ENCODE measurements at places on chromosomes 12 and 14. TPM values are rescaled to one million over a fixed set of nuclear protein-coding genes. Genes with fewer than 3 reads are reported as not detected.
A peak's percentile ranks its signal among the peaks of the same experiment; 100 is the strongest.

DNA sequence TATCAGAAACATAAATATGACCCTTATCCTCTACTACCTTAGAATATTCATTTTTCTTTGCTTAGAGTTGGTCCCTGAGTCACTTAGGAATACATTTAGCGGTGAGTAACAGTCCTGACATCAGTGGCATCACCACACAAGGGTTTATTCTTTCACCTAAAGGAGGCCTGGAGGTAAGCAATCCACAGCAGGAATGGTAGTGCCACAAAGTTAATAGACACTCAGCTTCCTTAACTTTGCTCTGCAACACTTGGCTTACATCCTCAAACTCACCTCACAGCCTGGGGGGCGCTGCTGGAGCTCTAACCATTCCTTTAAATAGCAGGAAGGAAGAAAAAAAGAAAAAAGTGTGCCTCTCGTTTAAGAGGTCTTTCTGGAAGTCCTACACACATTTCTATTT, 29.1 kb downstream of the BBOF1 start:
- peak; percentile 6 for DNase-seq
- no peaks in the 10 kb centered on the region for H3K27me3 ChIP-seq
- no peak overlapping the region for H3K27ac ChIP-seq
- no peak overlapping the region for H3K4me3 ChIP-seq

DNA sequence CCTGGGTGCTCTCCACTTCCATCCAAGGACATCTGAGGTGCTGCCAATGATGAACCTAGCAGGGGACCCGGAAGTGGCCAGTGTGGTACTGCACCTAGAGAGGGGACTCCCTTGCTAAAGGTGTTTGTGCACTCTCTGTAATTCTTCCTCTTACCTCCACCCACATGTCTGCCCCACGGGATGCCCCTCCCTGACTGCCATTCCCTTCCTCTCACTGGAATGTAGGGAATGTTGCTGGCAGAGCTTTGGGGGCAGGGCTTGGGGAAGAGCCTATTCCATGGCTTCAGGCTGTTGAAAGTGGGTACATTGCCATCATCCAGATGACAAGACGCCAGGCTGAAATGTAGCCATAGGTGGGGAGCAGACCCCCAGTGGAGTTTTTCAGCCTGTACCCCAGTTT, 153.2 kb downstream of the SMOC1 start:
- H3K4me3 ChIP-seq, result no peak overlapping the region
- H3K27me3 ChIP-seq, result no peaks in the 10 kb centered on the region
- DNase-seq, result no peak
- no peaks in the 10 kb centered on the region for H3K36me3 ChIP-seq
- no peak overlapping the region for H3K27ac ChIP-seq

DNA sequence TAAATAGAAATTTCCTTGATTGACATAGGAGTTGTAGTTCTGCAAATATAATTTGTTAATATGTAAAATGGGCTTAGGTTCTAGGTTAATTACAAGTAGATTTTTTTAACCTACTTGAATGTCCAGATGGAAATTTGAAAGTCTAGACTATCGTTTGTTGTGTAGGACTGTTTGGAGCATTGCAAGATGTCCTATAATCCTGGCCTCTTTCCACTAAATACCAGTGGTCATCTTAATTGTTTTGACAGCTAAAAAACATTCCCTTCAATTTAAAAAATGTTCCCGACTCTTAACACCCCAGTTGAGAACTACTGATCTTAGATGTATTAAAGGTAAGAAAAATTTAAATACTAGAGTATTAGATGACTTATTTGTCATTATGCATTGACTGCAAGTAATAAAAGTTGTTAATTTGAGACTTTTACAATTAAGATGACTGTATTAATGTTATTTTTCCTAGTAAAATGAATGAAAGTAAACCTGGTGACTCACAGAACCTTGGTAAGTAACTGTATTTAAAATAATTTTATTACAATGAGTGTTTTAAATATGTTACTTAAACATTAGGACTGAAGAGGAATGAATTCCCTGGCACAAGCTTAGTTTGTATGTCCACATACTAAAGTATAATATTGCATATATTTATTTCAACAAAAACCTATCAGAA, 21.8 kb downstream of the G2E3 start:
- H3K27me3 ChIP-seq, result no peaks in the 10 kb centered on the region
- no peak overlapping the region for H3K27ac ChIP-seq
- H3K36me3 ChIP-seq, result no peaks in the 10 kb centered on the region
- peaks cover 5% of the 10 kb centered on the region for H3K4me1 ChIP-seq
- DNase-seq, result no peak

DNA sequence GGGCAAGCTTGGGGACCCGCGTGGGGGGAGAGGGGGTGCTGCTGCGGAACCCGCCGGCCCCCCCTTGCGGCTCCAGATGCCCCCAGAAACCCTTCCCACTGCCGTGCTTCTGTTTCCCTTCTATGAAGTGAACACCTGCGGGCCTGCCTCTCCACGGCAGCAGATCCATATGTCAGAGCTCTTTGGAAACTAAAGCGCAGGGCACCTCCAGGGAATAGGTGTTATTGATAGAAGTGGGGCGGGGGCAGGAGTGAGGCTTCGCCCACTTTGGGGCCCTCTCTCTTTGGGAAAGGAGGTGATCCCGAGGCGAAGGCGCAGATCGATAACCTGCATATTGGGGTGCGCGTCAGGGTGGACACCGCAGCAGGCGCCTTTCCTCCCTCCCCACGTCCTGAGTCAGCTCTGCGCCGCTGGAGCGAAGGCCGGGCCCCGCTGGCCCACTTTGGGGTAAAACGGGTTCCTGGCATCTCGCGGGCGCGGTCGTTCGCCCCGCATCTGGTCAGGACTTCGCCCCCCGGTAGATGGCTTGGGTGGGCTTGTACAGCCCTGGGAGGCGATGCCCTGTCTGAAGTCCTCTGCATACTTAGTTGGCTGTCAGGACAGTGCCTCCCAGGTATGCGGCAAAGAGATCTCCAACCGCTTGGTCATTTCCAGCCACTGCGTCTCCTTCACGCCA, 524 bp downstream of the KMT5A start:
- H3K4me1 ChIP-seq, result peaks cover 8% of the 10 kb centered on the region
- no peaks in the 10 kb centered on the region for H3K36me3 ChIP-seq
- H3K4me3 ChIP-seq, result peak overlapping the region; percentile 39
- DNase-seq, result peak; percentile 38
- no peaks in the 10 kb centered on the region for H3K27me3 ChIP-seq

GRCh38 chr12:31890295-31891285, 68.6 kb upstream of the RESF1 start:
- no peaks in the 10 kb centered on the region for H3K4me1 ChIP-seq
- H3K36me3 ChIP-seq, result no peaks in the 10 kb centered on the region
- H3K27ac ChIP-seq, result no peak overlapping the region
- no peaks in the 10 kb centered on the region for H3K27me3 ChIP-seq
- no peak for DNase-seq
- no peak overlapping the region for H3K4me3 ChIP-seq

DNA sequence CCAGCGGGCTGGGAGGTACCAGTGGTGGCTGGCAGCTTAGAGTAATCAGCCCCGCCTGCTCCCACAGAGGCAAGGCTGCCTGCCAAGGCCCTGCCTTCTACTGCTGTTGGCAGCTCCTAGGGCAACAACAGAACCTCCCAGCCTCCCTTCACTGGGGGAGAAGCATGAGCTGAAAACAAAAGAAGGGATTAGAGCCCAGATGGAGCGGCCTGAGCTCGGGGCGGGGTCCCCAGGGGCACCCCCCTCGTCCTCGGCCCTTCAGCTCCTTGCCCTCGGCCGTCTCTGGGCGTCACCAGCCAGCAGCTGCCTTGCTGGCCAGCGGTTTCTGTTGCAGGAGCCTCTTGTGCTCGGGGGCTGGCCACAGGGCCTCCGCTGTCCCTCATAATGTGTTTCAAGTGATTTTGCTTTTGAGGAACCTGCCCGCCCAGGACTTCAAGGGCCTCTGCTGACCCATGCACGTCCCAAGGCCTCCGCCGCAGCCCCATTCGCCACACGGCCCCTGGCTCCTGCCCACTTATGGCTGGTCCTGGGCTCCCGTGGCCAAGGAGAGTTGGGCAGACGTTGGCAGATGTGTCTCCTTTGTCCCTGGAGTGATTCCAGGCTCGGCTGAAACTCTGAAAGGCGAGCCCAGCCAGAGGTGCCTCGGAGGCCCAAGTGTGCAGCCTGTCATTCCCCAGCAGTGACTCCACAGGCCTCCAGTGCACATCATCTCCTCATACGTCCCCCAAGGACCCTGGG, 49.7 kb downstream of the PSMA6 start:
- no peaks in the 10 kb centered on the region for H3K36me3 ChIP-seq
- H3K27ac ChIP-seq, result peak overlapping the region; percentile 78
- H3K4me3 ChIP-seq, result no peak overlapping the region
- no peaks in the 10 kb centered on the region for H3K27me3 ChIP-seq
- peak; percentile 85 for DNase-seq
- H3K4me1 ChIP-seq, result peaks cover 25% of the 10 kb centered on the region

- no peak overlapping the region for H3K27ac ChIP-seq
- peaks cover 14% of the 10 kb centered on the region for H3K4me1 ChIP-seq
- H3K36me3 ChIP-seq, result no peaks in the 10 kb centered on the region
- peak; percentile 6 for DNase-seq
- H3K27me3 ChIP-seq, result peaks cover 5% of the 10 kb centered on the region
- H3K4me3 ChIP-seq, result no peak overlapping the region
These were observed 1.8 kb downstream of the GPR162 start for GRCh38 chr12:6823182-6824084.

DNA sequence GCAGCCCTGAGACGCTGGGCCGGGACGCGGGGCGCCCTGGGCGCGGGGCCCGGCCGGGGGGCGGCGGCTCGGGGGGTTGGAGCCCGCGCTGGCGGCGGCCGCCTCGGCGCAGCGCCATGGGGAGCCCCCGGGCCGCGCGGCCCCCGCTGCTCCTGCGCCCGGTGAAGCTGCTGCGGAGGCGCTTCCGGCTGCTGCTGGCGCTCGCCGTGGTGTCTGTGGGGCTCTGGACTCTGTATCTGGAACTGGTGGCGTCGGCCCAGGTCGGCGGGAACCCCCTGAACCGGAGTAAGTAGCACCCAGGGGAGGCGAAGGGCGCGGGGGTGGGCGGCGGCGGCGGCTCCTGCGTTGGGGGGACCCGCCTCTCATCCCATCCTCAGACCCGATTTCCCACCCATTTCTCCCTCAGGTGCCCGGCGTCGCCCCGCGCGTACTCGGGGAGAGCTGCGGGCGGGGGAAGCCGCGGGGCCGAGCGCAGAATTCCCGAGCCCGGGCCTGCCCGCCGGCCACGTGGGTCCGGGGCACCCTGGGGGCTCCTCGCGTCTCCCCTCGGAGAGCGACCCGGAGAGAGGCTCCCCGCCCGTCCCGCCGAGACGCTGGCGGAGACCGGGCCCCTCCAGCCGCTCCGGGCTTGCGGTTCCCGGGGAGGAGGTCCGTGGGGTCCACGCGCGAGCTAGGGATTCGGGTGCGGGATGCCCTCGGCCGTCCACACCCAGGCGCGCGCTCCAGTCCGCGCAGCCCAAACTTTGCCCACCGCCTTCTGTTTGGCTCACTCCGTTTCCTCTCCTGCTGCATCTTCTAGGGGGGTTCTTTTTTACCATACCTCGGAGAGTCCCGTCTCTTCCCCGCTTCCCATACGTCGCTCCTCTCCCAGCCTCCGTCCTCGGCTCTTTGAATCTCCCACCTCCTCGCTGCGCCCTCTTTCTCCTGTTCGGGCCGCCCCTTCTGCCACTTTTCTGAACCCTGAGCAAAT, 807 bp downstream of the B4GALNT3 start:
- no peaks in the 10 kb centered on the region for H3K36me3 ChIP-seq
- peak overlapping the region; percentile 29 for H3K27ac ChIP-seq
- peaks cover 44% of the 10 kb centered on the region for H3K27me3 ChIP-seq

GRCh38 chr12:127150028-127150427, 1116.9 kb upstream of the TMEM132C start:
- H3K4me3 ChIP-seq, result no peak overlapping the region
- H3K27ac ChIP-seq, result no peak overlapping the region
- DNase-seq, result no peak
- H3K27me3 ChIP-seq, result no peaks in the 10 kb centered on the region

- no peaks in the 10 kb centered on the region for H3K4me1 ChIP-seq
- no peaks in the 10 kb centered on the region for H3K27me3 ChIP-seq
- H3K4me3 ChIP-seq, result no peak overlapping the region
- no peak for DNase-seq
- H3K36me3 ChIP-seq, result no peaks in the 10 kb centered on the region
These were observed 338.1 kb upstream of the SEL1L start for GRCh38 chr14:81871706-81872105.

DNA sequence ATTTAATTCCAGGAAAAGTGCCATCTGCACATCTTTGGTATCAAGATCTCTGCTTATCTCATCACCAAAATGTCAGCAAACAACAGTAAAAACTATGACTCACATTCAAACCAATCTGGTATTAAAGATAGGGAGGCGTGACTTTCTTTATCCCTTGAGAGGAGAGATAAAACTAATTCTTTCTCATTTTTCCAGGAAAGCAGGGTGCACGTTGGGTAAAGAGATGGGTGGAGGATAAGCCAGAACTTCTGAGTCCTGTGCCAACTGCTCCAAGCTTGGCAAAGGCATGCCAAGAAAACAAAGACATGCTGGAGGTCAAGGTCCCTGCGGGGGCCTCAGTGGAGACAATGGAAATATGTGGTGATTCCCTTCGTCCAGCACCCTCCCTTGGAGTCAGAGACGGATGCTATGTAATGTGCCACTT, 225.8 kb upstream of the PLXNC1 start:
- no peaks in the 10 kb centered on the region for H3K36me3 ChIP-seq
- no peak overlapping the region for H3K4me3 ChIP-seq
- H3K27ac ChIP-seq, result no peak overlapping the region
- no peaks in the 10 kb centered on the region for H3K4me1 ChIP-seq
- H3K27me3 ChIP-seq, result no peaks in the 10 kb centered on the region

DNA sequence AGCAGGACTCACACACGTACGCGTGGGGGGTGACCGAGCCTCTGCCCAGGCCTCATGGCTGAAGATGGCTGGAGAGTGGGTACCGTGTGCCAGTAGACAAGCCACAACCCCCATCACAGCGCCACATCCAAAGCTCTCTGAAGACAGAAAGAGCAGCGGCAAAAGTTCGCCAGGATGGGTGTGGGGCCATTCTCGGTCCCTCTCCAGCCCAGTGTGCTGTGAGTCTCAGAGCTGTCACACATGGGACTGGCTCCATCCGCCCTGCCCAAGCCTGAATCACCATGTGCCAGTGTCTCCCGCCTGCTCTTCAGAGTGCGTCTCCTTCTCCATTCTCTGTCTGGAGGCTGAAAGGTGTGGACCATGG, 5.7 kb downstream of the TMEM179 start:
- no peaks in the 10 kb centered on the region for H3K36me3 ChIP-seq
- H3K4me1 ChIP-seq, result peaks cover 4% of the 10 kb centered on the region
- H3K27ac ChIP-seq, result no peak overlapping the region
- H3K4me3 ChIP-seq, result no peak overlapping the region
- DNase-seq, result no peak

- H3K27ac ChIP-seq, result no peak overlapping the region
- H3K27me3 ChIP-seq, result no peaks in the 10 kb centered on the region
- H3K4me3 ChIP-seq, result no peak overlapping the region
- H3K4me1 ChIP-seq, result no peaks in the 10 kb centered on the region
- H3K36me3 ChIP-seq, result peaks cover 3% of the 10 kb centered on the region
These were observed 77.2 kb downstream of the BAZ1A start for GRCh38 chr14:34797747-34798583.

GRCh38 chr14:90299408-90299807, 32.3 kb downstream of the NRDE2 start:
- no peaks in the 10 kb centered on the region for H3K36me3 ChIP-seq
- peak overlapping the region; percentile 38 for H3K27ac ChIP-seq
- peaks cover 15% of the 10 kb centered on the region for H3K4me1 ChIP-seq
- DNase-seq, result no peak

GRCh38 chr14:96635850-96636249, 133.7 kb downstream of the PAPOLA start:
- H3K4me3 ChIP-seq, result no peak overlapping the region
- no peaks in the 10 kb centered on the region for H3K4me1 ChIP-seq
- H3K27ac ChIP-seq, result no peak overlapping the region
- DNase-seq, result no peak
- no peaks in the 10 kb centered on the region for H3K36me3 ChIP-seq
- no peaks in the 10 kb centered on the region for H3K27me3 ChIP-seq

ACVRL1 gene
- total RNA-seq, result 11.6 TPM

OR6C3 gene
- not detected for total RNA-seq

OR6C2 gene
- total RNA-seq, result not detected

ACSS3 gene
- 18.8 TPM for total RNA-seq

ACOT4 gene
- total RNA-seq, result 2.8 TPM

RD3L gene
- not detected for total RNA-seq
